NCI-H510A (cell line): ENCODE measurements at places on chromosomes 2 and 18.
A peak's percentile ranks its signal among the peaks of the same experiment; 100 is the strongest.

GRCh38 chr2:44880125-44880483 is 61.4 kb upstream of the SIX3 start:
- DNase-seq = no peak

DNA sequence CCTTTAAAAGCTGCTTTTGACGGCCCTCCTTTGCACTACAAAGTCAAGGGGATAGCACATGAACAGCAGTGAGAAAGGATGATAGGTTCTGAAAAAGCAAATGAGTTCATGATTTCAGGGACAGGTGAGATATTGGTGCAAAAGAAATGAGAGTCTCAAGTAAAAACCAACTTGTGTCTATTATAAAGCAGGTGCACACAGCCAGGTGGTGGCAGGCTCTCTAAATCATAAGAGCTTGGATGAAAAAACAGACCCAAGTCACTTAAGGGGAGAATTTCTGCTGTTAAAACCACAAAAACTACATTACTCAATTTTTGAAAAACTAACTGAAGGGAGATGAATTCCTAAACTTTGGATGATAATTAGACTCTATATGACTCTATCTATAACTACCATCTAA is 201.5 kb downstream of the SP3 start:
- no peak for DNase-seq

DNA sequence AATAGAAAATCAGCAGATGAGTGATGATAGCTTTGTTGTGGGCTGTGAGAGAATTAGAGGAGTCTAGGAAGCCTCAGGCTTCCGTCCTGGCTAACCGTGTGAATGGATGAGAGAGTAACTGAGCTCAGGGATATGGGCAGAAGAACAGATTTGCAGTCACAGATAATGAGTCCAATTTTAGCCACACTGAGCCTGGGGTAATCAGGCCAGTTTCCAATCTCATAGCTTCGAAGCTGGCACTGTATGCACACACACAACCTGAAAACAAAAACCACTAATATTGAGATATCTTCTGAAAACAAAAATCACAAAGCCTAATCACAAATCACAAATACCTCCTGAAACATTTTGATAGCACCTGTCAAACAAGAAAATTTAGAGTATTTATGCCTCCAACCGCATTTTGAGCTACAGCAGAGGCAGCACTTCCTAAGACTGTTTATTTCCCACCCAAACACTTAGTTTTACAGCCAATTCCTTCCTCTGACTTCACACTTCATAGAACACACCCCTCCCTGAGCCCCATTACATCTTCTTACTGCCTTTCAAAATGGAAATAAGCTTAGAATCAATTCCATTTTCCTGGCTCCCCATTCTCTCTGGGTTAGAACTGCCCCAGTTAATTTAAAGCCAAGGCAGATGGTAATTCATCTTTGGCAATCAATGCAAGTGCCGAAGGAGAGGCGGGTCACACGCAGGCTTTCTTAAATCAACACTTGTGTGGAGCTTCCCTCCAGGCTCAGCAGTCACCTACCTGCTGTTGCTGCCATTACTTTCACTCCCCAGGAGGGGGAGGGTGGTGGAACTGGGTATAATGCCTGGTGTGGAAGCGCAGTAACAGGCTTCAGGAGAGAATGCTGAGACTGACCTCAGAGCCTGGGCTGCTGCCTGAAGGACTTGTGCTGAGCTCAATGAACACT is 18.9 kb downstream of the TTR start:
- peak; percentile 58 for DNase-seq

- DNase-seq = no peak
Observed at GRCh38 chr2:205868773-205869333, 186.6 kb downstream of the NRP2 start.

DNA sequence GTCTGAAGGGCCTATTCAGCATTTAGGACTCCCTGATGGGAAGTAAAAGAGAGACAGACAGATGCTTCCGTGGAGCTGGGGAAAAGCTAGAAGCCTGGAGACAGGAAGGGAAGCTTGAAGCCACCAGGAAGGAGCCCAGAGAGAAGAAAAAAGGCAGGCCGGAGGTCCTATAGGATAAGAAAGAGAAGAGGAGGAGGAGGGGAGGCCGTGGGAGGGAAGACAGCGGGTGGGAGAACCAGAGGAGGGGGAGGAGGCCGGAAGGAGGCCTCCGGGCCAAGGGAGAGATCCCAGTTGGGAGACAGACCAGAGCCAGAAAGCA is 107.1 kb upstream of the PKDCC start:
- no peak for DNase-seq

- DNase-seq = no peak
Observed at GRCh38 chr18:55641486-55641885, 53.5 kb upstream of the TCF4 start.

GRCh38 chr2:45748239-45748638 is 96.8 kb downstream of the PRKCE start:
- DNase-seq = no peak

DNA sequence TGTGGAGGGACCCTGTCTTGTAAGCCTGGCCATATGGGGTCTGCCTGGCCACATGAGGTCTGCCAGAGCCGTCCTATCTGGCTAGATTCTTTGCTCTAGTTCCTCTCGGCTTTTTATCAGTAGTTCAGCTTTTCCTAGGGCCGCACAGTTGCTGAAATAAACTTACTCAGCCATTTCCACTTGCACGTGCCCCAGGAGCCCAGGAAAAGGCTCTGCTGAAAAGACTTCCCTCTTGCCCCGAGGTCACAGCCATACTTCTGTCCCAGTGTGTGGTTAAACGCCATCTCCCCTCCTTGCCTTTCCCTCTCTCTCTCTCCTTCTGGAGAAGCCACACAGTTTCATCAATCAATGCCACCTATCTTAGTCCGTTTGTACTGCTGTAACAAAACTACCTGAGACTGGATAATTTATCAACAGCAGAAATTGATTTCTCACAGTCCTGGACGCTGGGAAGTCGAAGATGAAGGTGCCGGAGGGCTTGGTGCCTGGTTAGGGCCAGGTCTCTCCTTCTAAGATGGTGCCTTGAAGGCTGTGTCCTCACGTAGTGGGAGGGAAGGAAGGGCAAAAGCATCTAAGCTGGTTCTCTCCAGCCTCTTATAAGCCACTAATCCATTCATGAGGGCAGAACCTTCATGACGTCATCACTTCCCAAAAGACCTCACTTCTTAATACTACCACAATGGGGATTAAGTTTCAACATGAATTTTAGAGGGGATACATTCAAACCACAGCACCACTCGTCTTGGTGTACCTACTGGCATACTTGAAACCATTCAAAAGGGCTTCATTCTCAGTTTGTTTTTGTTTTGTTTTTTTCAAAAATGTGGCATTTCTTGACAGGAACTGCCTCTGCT is 11.2 kb upstream of the GALM start:
- DNase-seq = no peak

- peak; percentile 14 for DNase-seq
Observed at GRCh38 chr2:182818925-182819324, 47.5 kb downstream of the FRZB start.

DNA sequence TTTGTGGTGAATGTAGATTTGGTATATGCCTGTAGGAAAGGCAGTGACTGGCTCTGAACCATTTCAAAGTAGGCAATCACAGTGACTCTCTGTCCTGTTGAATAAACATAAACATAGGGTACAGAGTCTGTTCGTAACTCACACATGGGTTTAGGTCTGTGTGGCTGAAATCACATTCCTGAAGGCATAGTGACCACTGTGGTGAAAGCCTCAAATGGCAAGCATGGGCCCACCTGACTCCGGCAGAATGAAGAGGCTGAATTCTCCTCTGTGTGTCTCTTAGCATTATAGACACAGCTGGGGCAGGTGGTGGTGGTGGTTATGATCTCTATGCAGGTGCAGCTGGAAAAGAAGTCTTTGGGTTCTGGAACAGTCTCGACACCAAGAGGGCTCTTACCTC is 61.2 kb downstream of the ITGA6 start:
- DNase-seq = no peak

DNA sequence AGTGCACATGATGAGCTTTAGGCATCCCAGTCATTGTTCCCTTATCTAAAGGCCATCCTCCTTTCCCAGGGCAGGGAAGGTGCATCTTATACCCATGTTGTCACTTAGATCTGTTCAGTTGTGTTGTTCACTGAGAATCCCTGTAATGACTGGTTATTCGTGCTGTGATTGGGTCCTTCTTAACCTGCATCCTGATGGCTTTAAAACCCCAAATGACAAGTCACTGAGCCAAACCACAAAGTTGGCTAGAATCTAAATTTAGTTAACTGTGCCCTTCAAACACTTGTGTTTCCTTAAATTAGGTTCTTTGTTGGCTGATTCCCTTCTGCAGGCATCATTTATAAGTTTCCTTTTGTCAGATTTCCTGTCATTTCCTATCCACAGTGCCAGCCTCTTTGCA is 58.5 kb upstream of the SLC16A14 start:
- DNase-seq = no peak

DNA sequence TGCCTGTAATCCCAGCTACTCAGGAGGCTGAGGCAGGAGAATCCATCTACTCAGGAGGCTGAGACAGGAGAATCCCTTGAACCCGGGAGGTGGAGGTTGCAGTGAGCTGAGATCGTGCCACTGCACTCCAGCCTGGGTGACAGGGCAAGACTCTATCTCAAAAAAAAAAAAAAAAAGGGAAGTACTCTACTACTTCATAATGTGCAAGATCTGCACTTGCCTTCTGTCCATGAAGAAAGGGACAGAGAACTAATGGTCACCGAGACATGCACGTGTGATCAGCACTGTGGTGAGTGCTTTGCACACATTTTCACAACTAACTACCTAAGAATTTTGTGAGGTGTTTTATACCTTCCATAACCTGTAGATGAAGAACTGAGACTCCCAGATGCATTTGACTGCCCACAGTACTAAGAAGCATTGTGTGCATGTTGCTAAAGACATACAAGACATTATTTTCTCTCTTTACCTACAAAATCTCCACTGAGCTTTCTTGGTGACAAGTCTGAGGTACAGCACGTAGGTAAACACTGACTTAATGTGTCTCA is 784.8 kb upstream of the ID2 start:
- no peak for DNase-seq

DNA sequence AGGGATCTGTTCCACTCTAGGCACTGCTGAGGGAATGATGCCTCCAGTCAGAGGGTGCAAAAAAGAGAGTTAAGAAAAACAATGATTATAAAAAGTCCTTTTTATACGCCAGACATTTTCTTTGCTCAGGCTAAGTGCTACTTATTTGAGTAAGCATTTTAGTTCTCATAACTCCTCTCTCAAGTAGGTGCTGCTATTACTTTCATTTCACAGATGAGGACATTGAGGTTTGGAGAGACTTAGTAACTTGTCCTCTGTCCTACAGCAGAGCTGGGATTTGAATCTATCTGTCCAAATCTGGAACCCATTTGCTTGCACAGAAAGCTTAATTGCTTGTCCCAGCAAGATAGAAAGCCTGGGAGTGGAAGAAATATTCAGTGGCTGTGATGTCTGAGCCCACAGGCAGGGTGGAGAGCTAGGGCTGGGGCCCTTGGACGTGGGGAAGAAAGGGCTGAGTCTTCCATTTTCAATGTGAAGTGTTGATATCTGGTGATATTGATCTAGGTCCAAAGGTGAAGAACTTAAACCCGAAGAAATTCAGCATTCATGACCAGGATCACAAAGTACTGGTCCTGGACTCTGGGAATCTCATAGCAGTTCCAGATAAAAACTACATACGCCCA is 5.8 kb downstream of the IL37 start:
- no peak for DNase-seq

- no peak for DNase-seq
Observed at GRCh38 chr2:197835293-197835692, 30.9 kb downstream of the PLCL1 start.

DNA sequence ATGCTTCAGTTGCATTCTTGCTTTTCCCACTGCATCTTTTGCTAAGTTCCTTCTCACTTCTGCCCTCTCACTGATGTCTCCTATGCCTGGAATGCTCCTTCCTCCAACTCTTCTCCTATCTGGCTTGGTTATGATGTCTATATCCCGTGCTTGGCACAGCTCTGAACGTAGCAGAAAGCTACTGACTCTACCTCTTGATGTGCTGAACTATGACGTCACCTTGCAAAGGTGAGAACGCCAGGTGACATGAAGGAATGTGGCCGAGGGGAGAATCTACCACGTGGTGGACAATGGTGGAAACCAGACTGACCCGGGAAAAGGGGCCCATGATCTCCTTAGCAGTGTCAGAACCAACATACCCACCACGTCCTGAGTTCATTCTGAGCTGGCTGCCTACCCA is 209.7 kb downstream of the SH3BP4 start:
- DNase-seq = no peak

DNA sequence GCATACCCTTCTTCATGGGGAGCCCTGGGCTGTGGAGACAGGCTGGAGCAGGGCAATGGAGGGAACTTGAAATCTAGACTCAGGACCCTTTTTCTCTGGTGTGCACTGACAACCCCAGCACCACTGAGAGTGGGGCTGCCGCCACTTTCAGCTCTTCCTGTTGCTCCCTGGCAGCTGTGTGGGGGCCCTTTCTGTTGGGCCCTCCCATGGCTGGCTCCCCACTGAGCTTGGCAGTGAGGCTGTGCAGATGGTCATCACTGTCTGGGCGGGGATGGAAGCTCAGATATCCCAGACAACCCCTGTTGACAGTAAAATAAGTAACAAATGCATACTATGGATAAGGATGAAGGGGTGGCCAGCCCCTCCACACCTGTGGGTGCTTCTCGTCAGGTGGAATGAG is 6.7 kb downstream of the MYO7B start:
- no peak for DNase-seq

GRCh38 chr2:129892360-129892759 is 87.1 kb upstream of the RAB6C start:
- no peak for DNase-seq

GRCh38 chr2:11234309-11234708 is 79.0 kb downstream of the SLC66A3 start:
- DNase-seq = no peak

DNA sequence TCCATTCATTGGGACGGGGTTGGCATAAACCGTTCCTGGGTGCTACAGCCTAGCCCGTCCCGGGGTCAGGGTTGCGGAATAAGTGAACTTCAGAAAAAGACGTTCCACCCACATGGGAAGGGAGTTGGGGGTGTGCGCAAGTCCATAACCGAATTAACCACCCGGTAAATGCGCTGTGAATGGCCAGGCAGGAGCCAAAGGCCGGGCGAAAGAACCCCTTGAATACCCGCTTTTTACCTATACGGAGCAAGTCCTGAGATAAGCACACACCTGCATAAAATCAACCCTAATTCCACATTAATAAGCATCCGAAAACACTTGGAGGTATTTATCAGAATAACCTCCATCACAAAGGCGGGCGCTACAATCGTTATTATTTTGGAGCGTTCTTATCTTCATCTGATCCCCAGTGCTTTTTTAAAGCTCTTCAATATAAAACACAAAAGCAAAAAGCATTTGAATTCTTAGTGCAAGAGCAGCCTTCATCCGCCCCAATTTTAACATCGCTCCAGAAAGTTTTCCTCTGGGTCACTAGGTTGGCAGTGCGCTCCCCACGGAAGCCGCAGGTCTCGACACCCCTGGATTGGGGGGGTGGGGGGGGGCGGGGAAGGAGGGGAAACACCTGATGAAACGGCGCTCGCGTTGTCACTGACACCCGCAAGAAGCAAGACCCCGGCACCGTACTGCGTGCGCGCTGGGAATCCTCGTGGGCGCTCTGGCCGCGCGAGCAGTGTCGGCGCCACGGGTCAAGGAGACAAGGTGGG is 1.2 kb downstream of the SATB2 start:
- DNase-seq = no peak
